ENCODE measurements at places on chromosomes 4 and X.

GRCh38 chr4:155908187-155909139 is 5.0 kb downstream of the TDO2 start:
- DNase-seq = peak; percentile 16

GRCh38 chr4:86118711-86119110 is 241.1 kb downstream of the MAPK10 start:
- DNase-seq = no peak

- no peak for DNase-seq
Measured at GRCh38 chr4:108018884-108019187, 29.1 kb downstream of the HADH start.

- no peak for DNase-seq
Measured at GRCh38 chrX:20112022-20112774, 4.5 kb downstream of the MAP7D2 start.

- DNase-seq = no peak
Measured at GRCh38 chrX:26722666-26723428, 506.9 kb downstream of the MAGEB5 start.

DNA sequence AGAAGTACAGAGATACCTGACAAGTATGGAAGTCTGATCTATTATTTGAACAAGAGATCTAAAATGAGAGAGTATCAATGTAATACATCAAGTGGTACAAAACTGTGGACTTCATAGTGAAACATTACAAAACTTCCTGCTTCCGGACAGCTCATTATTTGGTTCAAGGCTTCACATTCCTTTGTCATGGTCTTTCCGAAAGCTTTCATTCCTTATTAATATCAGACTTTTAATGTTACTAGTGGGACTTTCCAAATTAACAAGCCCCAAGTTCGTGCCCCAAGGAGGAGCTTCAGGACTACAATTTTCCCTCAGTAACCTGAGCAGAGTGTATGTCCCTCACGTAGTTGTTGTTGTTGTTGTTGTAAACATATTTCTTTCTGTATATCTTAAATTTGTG is 1.2 kb downstream of the CHIC2 start:
- peak; percentile 17 for DNase-seq

GRCh38 chr4:121799208-121799823 is 1.8 kb upstream of the EXOSC9 start:
- no peak for DNase-seq

DNA sequence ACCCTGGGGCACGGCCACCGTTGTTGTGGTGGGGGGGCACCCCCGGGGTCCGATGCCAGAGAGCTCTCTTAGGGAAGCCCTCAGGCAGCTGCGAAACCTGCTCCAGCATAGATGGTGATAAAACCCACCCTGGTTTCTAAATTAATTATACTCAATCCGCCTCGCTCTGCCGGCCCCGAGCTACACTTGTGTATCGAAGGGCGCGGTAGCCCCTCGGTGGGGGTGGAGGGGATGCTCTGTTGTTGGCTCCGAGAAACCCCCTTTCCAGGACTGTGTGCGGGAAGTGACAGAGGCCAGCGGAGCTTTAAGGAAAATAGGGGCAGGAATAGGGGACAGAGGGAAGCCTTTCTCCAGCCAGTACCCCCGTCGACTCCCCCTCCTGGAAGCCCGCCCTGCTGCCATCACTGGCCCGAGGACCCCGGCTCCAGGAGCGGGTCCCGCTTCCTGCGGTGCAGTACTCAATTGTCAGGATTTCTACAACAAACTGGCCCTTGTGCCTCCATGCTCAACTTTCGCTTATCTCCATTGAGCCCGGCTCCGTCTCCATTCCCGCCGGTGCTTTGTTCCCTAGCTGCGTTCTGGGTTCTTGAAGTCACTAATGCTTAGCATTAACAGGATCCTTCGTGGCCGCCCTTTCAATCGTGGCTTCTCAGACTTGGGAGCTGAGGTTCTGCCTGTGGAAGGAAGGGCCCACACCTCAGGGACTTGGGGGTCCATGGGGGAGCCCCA is 408.2 kb downstream of the BCOR start:
- DNase-seq = no peak

GRCh38 chr4:81405900-81406401 is 65.8 kb downstream of the RASGEF1B start:
- DNase-seq = peak; percentile 61

DNA sequence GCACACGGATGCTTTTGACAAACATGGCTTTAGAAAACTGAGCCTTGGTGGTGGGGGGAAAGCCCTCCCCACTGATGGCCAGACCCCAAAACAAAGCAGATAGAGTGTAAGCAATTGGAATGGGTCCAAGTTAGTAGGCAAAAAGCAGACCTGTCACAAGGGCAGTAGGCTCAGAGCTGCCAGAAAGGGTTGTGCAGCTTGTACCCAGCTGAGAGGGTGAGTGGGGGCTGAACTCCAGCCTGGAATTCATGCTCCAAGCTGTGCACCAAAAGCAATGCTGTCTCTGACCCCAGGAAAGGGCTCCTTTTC is 101.1 kb upstream of the TEX13D start:
- DNase-seq = no peak

GRCh38 chrX:134544513-134545151 is 84.7 kb downstream of the HPRT1 start:
- no peak for DNase-seq

DNA sequence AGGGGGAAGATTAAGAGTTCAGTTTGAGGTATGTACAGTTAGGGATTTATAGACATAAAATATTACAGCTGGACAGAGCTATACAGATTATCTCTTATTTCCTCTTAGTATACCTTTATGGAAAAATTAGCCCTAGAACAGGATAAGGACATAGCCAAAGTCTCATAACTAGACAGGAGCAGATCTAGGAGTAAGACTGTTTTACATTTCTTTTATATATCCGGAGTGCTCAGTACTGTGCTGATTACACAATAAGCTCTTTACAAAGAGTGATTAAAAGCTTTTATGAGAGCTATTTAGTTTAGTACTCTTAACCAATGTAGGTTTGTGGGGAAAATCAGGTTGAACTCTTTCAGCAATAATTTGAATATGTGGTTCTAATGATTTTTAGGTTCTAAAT is 105.8 kb downstream of the TBX22 start:
- no peak for DNase-seq

GRCh38 chrX:100931925-100932285 is 3.2 kb upstream of the XKRX start:
- no peak for DNase-seq

Data from GM13976 (cell line).